Stimulated activated CD4-positive, alpha-beta T cell treated with anti-CD3 and anti-CD28 coated beads, Interleukin-4, amount 100 ng/mL, for 48 hours (primary cell): ENCODE measurements at places on chromosomes 2 and 18.

DNA sequence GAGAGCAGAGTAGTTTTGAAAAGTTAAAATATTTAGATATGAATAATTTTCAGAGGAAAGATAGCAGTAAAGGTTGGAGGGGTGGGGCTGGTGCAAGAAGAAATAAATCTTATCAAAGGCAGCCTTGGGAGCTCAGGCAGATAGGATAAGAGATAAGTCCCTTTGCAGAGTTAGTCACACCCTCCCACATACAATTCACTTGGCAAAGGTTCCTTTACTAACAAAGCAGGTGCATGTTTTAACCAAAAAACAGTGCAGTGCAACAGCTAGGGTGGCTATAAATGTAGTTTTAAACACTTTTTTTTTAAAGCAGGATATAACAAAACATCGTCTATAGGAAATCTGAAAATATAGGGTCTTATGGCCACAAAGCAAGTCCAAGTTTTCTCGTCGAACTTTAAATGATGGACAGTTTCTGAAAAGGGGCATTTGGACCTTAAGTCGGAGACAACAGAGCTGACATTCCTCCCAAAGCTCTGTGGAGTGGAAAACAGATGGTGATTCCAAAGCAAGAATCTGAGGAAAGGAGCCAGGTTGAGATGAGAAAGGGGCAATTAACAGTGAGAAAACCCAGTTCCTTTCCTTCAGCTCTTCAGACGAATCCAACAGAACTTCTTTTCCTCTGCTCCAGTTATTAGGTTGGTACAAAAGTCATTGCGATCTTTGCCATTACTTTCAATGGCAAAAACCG lies 53.0 kb downstream of the EPHA4 start:
- no peak for DNase-seq

- DNase-seq = no peak
Measured at GRCh38 chr2:3076848-3077642, 300.6 kb downstream of the EIPR1 start.

DNA sequence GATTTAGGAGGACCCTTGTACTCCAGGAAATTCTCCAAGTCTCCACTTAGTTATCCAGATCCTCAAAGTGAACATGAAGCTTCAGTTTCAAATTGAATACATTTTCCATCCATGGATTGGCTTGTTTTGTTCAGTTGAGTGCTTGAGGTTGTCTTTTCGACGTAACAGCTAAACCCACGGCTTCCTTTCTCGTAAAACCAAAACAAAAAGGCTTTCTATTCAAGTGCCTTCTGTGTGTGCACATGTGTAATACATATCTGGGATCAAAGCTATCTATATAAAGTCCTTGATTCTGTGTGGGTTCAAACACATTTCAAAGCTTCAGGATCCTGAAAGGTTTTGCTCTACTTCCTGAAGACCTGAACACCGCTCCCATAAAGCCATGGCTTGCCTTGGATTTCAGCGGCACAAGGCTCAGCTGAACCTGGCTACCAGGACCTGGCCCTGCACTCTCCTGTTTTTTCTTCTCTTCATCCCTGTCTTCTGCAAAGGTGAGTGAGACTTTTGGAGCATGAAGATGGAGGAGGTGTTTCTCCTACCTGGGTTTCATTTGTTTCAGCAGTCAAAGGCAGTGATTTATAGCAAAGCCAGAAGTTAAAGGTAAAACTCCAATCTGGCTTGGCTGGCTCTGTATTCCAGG lies at the start of gene CTLA4:
TSS of gene CTLA4 (plus strand) at position 211 of the 640 bp plus-strand sequence. CDS start at position 383, 172 bp downstream.
- no peak for DNase-seq

GRCh38 chr18:46622999-46623398 lies 34.0 kb downstream of the LOXHD1 start:
- no peak for DNase-seq
